GM23248 (cell line): ENCODE measurements at places on chromosomes 3 and 15.
A peak's percentile ranks its signal among the peaks of the same experiment; 100 is the strongest.

DNA sequence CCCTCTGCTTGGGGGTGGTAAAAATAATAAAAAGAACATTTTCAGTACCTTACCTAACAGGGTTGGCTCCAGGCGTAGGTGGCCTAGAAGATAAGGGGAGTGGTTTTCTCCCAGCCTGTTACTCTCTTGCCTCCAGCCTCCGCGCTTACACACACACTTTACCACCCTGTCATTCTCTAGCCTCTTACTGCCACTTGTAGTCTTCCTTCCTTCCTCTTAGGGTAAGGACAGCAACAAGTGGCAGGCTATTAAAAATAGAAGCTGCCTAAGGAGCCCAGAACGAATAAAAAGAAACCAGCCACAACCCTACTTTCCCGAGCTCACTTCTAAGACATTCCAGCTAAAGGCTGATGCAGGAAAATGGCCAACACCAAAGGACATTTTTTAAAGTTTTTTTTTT, 9.6 kb upstream of the LIPH start:
- DNase-seq, result no peak

GRCh38 chr15:68972201-68973065, 42.1 kb upstream of the NOX5 start:
- no peak for DNase-seq

- DNase-seq, result no peak
These were observed 10.4 kb upstream of the KLF13 start for GRCh38 chr15:31316135-31316795.

- DNase-seq, result no peak
These were observed 24.6 kb downstream of the SIDT1 start for GRCh38 chr3:113556946-113557335.

- peak; percentile 65 for DNase-seq
These were observed 755 bp downstream of the PDE8A start for GRCh38 chr15:84982301-84982920.
